ENCODE measurements at places on chromosomes 16 and 17. TPM values are rescaled to one million over a fixed set of nuclear protein-coding genes. Genes with fewer than 3 reads are reported as not detected.

- DNase-seq, result no peak
These were observed 19.9 kb upstream of the RBL2 start for GRCh38 chr16:53414381-53414780.

DNA sequence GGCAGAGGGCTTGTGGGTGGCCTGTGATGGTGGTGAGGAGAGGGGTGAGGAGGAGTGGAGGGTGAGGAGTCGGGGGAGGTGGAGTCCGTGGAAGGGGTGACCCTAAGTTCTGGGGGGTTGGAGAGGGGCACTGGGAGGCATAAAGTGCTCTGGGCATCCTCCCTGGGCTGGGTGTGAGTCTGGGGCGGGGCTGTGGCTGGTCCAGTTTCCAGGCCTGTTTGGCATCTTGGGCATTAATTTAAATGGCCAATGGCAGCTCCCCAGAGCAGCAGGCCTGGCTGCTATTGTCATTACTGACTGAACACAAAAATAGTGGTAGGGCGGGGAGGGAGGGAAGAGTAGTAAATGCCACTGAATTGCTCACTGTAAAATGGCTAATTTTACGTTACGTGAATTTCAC, 7.7 kb upstream of the ARHGAP23 start:
- no peak for DNase-seq

- peak; percentile 83 for DNase-seq
These were observed 5.9 kb upstream of the CD68 start for GRCh38 chr17:7573324-7574080.

DNA sequence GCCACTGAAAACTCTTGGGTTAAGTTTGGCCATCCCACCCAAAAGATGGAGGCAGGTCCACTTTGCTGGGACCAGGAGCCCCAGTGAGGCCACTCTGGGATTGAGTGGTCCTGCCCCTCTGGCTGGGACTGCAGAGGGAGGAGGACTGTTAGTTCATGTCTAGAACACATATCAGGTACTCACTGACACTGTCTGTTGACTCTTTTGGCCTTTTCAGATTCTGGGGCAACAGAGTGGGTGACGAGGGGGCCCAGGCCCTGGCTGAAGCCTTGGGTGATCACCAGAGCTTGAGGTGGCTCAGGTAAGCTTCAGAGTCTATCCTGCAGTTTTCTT, 19.5 kb upstream of the CYLD start:
- no peak for DNase-seq

DNA sequence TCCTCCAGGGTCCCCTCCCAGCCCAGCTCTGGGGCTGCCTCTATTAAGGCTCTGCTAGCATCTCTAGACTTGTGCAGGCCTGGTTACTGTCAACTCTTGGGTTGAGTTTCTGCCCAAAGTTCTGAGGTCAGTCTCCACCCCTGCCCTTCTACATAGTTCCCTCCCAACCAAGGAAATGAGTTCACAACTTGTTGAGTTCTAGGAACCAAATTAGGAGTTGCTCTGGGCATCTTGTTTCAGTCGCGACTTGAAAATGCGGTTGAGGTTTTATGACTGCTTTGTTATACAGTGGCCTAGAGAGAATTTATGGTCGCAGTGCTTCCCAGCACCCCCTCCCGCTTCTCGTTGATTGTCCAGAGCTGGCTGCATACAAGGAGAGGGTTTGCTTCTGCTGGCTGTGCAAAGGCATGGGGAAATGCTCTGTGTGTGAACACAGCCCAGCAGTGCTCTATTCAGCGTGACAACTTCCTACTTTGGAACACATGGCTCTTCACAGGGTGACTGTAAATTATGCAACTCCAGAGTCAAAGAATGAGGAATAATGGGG, 20.2 kb downstream of the GNAO1 start:
- peak; percentile 93 for DNase-seq

DNA sequence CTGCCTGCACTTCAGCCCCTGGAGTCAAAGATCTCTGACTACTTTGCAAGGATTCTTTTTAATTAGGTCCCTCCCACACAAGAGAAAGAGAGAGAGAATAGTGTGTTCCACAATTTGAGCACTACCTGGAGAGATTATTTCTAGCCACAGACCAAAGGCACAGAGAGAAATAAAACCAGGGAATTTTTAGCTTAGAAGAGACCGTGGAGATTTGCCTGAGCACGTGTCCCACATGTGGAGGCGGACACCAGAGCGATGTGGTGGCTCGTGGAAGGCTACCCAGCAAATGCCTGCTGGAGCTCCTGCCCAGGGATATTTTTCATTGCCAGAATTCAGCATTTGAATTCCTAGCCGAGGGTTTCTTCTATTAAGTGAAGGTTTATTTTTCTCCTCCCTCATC, 50.6 kb downstream of the MGAT5B start:
- no peak for DNase-seq

GRCh38 chr16:29315046-29315445, 91.5 kb downstream of the NPIPB11 start:
- DNase-seq, result no peak

- no peak for DNase-seq
These were observed 325.1 kb upstream of the HSBP1 start for GRCh38 chr16:83482545-83483162.

DNA sequence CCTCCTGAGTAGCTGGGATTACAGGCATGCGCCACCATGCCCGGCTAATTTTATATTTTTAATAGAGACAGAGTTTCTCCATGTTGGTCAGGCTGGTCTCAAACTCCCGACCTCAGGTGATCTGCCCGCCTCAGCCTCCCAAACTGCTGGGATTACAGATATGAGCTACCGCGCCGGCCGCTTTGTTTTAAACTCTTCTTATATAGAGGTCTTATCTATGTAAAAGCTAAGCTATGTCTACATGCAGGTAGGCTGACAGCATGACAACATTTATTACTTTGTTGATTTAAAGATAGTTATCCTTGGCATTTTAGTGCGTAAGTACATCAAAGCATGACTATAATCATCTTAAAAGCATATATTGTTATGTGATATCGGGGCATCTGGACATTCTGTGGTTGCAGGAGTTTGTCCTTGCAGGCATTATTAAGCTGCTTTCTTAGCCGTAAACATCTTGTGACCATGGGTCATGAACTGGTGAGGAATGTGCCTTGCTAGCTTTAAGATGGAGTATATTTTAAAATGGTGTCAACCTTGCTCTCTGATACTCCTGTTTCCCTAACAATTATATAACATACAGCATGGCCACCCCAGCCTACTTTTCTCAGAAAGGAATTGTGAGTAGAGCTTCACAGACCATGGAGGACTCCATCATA, 45.8 kb upstream of the TAOK1 start:
- DNase-seq, result no peak

DNA sequence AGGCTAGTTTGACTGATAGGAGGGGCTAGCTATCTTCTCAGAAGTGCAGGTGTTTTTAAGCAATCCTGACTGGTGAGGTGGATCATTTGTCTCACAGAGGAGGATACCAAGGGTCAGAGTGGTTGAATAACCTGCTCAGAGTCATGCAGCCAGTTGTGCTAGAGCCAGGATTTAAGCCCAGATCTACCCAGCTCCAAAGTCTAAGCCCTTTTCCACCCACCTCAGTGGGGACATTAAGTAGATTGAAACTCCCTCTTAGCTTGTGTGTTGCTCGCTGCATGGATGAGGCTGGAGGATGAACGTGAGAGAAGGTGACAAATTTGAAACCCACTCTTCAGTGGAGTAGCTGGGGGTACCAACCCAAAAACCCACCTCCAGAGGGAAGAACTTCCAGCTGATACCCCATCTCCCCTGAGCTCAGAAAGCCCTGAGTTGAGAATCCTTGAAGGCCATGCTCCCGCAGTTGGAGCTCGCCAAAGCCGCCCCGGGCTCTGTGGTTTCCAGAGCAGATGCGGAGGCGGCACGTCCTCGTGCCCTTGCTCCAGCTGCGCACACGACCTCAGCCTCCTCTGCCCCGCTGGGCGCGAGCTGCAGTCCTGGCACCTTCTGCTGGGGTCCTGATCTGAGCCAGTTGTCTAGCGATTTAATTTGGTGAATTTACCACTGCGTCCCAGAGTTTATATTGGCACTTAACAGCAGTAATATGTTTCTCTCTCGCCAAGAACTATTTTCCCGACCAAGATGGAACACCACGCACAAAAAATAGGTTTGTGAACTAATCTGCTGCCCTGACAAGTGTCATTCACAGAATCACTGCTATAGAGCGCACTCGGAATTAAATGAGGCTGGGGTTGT, 159.5 kb downstream of the CCDC182 start:
- DNase-seq, result no peak

GRCh38 chr17:17420082-17420481, 56.7 kb upstream of the MED9 start:
- no peak for DNase-seq

DNA sequence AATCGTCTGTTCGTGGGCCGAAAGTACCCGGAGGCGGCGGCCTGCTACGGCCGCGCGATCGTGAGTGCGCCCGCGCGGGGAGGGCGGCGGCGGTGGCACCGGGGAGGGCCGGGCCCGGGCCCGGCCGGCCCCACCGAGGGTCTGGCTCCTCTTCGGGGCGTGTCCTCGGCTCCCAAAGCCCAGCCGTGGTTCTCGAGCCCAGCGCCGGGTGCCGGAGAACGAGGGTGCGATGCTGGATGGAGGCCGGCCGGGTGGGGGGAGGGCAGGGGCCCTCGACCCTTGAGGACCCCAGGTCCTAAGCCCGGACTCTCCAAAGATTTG, 375 bp downstream of the STUB1 start:
- DNase-seq, result no peak

GRCh38 chr16:57610611-57611010, 17.8 kb upstream of the ADGRG1 start:
- no peak for DNase-seq

- peak; percentile 38 for DNase-seq
These were observed 29.4 kb downstream of the TANC2 start for GRCh38 chr17:62995377-62995885.

DNA sequence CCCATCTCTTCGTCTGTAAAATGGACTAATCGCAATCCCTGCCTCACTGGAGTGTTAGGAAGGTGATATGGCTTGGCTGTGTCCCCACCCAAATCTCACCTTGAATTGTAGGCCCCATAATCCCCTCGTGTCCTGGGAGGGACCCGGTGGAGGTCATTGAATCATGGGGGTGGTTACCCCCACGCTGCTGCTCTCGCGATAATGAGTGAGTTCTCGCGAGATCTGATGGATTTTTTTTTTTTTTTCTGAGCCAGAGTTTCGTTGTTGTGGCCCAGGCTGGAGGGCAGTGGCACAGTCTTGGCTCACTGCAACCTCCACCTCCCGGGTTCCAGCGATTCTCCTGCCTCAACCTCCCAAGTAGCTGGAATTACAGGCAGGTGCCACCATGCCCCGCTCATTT, 11.2 kb downstream of the TRARG1 start:
- no peak for DNase-seq

DNA sequence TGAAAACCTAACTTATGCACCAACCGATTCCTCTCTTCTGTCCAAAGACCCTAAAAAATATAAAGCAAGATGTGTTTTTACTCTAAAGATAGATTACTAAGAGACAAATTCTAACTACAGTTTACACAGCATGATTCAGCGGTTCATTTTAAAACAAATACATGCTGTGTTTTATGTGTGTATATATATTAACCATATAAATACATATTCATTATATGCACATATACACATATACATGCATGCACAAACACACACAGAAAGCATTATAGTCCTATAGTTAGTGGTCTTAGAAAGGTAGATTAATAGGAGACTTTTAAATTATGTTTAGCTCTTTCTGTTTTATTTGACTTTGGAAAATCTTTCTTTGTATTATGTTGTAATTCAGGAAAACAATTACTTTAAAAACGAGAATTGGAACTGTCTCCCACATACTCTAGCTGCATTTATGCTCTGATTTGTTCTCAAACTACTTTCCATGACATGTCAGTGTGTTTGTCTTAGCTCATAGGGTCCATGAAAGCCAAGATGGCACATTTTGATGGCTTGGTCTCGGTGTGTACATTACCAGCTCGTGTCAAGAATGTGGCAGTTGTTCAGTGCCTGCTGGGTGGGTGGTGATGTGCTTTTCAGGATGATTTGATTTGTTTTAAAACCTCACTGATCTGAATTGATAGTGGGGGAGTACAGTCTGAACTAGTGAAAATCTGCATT, 548.8 kb upstream of the SALL1 start:
- no peak for DNase-seq

DNA sequence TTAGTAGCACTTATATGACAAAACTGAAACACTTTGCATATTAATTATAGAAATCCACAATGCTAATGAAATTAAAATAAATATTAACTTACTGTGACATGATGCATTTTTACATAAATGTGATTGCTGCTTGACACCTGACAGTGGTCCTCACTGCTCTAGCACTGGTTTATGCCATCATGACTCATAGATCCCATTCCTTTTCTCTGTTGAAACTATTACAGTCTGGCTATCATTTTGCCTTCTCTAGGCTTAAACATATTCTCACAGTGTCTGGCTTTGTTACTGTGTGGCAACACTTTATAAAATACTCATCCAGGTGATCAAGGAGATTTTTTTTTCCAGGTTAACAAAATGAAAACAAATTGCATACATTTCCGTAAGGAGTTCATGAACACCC, 108.0 kb downstream of the MRTFB start:
- DNase-seq, result peak; percentile 20

GRCh38 chr16:69270395-69270794, 40.8 kb upstream of the VPS4A start:
- DNase-seq, result peak; percentile 55

DNA sequence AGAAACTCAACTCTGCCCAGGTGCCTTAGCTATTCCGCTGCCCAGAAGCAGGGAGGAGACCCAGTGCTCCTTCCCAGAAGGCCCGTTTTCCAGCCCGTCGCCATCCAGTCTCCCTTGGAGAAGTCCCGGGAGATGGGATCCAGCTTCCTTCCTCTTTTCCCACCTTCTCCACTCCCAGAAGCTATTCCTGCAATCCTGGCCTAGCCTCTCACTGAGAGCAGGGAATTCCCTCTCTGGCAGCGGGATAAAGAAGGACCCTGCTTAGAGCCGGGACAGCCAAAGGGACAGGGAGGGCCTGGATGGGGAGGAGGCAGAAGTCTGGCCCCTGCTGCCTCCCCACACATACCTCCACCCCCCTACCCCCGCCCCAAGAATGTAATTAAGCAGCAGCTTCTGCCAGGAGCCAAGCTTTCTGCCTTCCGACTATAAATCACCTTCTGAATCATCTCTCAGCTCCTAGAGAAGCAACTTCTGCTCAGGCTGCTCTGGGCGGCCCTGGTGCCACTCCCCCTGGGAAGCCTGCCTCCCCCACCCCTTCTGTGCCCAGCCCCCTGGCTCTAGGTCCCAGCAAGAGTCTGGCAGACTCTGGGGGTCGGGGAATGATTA, 6.4 kb downstream of the WNT3 start:
- DNase-seq, result peak; percentile 68

PRDM7 gene
- total RNA-seq, result not detected

FBXL16 gene
- total RNA-seq, result 8.1 TPM

KRTAP3-2 gene
- total RNA-seq, result not detected

FOXC2 gene
- 2.0 TPM for total RNA-seq

ALG1 gene
- 20.3 TPM for total RNA-seq

PABPN1L gene
- total RNA-seq, result not detected

CCL5 gene
- total RNA-seq, result 36.1 TPM

SULT1A4 gene
- total RNA-seq, result 1.2 TPM

AOC2 gene
- total RNA-seq, result not detected

All from M059J (cell line).